ENCODE measurements at places on chromosomes 16 and 17.

- DNase-seq, result no peak
Observed at GRCh38 chr16:67458121-67458641, 22.8 kb downstream of the ATP6V0D1 start.

DNA sequence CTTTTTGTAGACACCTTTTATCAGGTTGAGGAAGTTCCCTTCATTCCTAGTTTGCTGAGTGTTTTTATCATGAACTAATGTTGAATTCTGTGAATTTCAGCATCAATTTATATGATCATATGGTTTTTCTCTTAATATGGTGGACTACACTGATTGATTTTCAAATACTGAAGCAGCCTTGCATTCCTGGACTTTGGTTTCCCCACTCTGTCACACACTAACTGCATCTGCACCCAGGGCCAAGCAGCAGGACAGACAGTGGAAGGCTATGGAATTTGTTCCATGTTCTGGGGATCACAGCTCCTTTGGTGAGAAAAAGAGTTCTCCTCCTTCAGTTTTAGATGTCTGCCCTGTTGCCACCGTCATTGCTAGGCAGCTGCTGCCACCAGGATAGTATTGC, 7.8 kb downstream of the TERF2 start:
- DNase-seq, result no peak

GRCh38 chr16:4775005-4775404, 8.0 kb upstream of the ZNF500 start:
- no peak for DNase-seq

- no peak for DNase-seq
Observed at GRCh38 chr16:73883841-73884240, 412.8 kb upstream of the PSMD7 start.

GRCh38 chr17:56937687-56938086, 23.2 kb downstream of the COIL start:
- DNase-seq, result no peak
